ENCODE measurements at places on chromosomes 16 and 17.

DNA sequence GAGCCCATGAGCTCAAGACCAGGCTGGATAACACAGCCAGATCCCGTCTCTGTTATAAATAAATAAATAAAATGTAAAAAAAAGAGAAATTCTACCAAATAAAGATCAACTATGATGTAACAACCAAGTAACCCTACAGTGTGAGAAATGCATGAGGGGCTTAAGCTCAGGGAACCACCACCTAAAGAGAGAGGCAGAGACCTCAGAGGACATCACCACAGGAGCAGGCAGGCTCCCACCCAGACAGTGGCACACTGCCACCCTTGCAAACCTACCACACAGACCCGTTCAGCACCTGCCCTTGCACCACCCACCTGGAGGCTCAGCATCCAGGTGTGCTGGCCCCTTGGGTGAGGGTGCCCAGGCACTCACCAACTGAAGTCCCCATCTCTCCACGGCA, 45.6 kb downstream of the ANKRD11 start:
- DNase-seq = no peak

- no peak for DNase-seq
These were observed 124.6 kb downstream of the TOX3 start for GRCh38 chr16:52422307-52422706.

DNA sequence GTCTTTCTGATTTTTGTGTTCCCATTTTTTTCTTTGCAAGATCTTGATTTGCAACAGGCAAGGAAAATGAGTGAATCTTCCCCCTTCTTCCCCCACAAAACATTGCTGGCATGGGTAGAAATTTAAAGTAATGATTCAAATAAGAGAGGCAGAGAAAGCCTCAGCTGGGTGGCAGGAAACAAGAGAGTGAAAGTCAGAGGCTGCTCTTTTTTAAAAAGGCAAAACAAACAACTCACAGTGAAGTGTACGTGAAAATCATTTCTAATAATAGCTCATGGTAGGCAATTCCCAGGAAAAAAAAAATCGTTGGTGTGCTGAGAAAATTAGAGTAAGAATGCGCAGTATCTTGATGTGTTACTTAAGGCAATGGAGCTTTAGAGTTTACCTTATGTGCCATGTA, 229.5 kb downstream of the FTO start:
- no peak for DNase-seq

DNA sequence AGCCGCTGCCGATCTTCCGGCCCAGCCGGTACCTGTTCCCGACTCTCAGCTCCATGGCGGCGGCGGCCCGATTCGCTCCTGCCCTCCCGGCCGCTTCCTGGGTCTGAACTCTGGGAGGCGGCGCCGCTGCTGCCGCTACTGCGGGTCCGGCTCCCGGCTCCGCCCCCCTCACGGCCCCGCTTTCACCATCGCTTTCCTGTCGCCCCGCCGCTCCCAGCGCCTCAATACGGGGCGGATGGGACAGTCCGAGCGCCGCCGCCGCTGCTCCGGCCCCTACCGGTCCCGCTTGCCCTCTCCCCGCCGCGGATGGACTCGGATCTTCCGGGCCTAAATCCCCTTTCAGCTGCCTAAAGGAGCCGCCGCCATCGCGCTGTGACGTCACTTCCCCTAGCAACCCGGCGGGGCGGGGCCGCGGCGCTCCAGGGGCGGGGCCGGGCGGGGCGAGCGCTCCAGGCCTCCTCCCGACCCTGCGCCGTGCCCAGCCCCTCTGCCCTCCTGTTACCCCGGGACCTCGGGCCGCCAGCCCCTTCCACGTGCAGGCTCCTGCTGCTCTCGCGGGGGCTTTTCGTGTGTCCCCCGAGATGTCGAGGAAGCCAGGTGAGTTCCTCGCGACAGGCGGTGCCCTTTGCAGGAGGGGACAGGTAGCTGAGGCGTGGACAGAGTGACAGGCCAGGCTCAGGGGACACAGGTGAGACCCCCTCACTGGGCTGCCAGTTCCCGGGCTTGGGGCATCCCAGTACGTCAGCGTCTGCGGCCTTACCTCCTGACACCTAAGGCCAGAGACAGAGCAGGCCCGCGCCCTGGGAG, at the start of gene CSNK1D:
CSNK1D (minus strand) TSS at position 374 of the 807 bp plus-strand sequence; CDS start at position 55, 319 bp downstream.
- peak; percentile 92 for DNase-seq

DNA sequence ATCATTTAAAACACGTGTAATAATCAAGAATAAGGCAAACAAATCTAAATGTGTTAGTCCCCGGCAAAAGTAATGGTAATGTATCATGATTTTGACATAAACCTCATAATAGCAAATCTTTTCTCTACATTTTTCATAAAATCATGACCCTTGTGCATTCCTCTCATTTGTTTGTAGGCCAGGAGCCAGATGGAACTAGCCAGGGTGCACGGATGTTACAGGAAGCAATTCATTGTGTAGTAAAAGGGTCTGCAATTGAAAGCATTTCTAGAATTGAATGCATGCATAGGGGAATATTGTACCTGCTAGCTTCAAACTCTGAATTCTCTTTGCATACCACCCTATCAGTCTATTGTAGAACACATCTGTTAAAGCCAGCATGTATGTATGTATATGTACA, 66.6 kb downstream of the CNTNAP4 start:
- DNase-seq = no peak
